Chondrocyte (in vitro differentiated cells): ENCODE measurements at places on chromosomes 2 and 18. TPM values are rescaled to one million over a fixed set of nuclear protein-coding genes. Genes with fewer than 3 reads are reported as not detected.

ZSWIM2 gene
- not detected in 3 replicates for total RNA-seq

PSMA8 gene
- not detected in 3 replicates for total RNA-seq

STARD6 gene
- not detected in 3 replicates for total RNA-seq

ZNF804A gene
- not detected in 3 replicates for total RNA-seq

TDRD15 gene
- 0.07 to 0.12 TPM (median 0.10 TPM) in 3 replicates for total RNA-seq

EIF2AK2 gene
- total RNA-seq, result 46.4 to 57.5 TPM (median 50.4 TPM) in 3 replicates

VIL1 gene
- not detected in 3 replicates for total RNA-seq

NEB gene
- 1.0 to 2.2 TPM (median 2.2 TPM) in 3 replicates for total RNA-seq

TUBA4B gene
- not detected in 3 replicates for total RNA-seq

CFAP53 gene
- 0.17 to 0.26 TPM in 2 of 3 replicates, not detected in the other for total RNA-seq

DNA sequence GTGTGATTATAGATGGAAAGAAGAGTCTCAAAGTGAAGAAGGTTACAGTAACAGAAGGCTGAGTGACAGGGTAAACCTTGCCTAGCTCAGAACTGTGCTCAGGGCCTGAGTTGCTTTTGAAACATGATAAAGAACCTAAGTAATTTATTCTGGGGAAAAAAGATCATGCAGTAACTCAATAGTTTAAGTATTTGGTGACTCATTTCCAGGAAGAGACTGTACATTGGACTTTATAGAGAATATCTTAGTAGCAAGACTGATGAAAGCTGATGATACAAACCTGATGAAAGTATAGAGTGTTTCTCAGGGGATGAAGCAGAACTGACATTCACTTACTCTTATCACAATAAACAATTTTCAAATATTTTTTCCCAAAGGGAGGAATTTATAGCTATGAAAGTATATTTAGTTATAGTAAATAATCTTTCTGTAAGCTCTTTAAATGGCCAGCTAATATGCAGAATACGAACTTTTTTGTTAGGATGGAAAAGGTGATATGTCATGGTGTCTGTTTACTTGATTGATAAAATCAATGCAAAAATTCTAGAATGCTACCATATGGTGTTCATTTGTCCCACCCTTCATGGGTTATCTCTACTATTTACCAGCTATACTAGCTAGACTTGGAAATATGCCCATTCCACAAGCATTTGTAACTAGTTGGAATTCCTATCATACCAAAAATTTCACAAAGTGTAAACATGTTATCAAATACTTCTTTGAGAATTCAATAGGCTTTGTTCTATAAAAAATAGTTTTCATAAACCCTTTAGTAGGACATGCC lies 1265.5 kb upstream of the ACVR2A start:
- H3K4me3 ChIP-seq, result no peak overlapping the region
- peaks cover 13% of the 10 kb centered on the region for H3K4me1 ChIP-seq
- H3K36me3 ChIP-seq, result no peaks in the 10 kb centered on the region
- peak overlapping the region; percentile 80 for H3K27ac ChIP-seq
- DNase-seq, result no peak

GRCh38 chr2:111984213-111984604 lies 70.9 kb upstream of the TMEM87B start:
- H3K4me3 ChIP-seq, result no peak overlapping the region
- peaks cover 8% of the 10 kb centered on the region for H3K36me3 ChIP-seq
- H3K27me3 ChIP-seq, result no peaks in the 10 kb centered on the region
- no peak overlapping the region for H3K27ac ChIP-seq
- DNase-seq, result no peak

- peaks cover 24% of the 10 kb centered on the region for H3K4me1 ChIP-seq
- DNase-seq, result no peak
- no peaks in the 10 kb centered on the region for H3K36me3 ChIP-seq
- no peaks in the 10 kb centered on the region for H3K27me3 ChIP-seq
- no peak overlapping the region for H3K27ac ChIP-seq
Observed at GRCh38 chr2:202187570-202187969, 50.8 kb downstream of the SUMO1 start.

GRCh38 chr2:23627236-23628009 lies 242.4 kb downstream of the KLHL29 start:
- no peak overlapping the region for H3K4me3 ChIP-seq
- peaks cover 2% of the 10 kb centered on the region for H3K4me1 ChIP-seq
- peak; percentile 68 for DNase-seq

DNA sequence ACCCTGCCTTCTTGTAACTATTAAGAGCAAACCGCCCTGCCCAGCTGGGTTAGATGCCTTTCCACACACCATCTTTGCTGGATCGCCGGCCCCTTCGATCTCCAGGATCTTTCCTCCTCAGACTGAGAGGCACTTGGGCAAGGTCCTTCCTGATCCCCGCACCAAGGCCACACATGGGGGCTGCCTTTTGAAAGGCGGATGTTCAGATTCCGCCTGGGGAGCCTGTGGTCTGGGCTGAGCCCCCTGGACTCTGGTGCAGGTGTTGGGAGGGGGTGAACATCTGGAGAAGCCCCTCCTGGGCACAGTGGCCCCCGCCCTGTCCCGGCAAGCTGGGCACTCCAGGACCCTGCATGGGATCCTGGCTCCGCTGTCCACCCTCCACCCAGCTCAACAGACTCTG lies 135.4 kb upstream of the HDAC4 start:
- peaks cover 1% of the 10 kb centered on the region for H3K36me3 ChIP-seq
- H3K27ac ChIP-seq, result no peak overlapping the region
- DNase-seq, result peak; percentile 91
- H3K27me3 ChIP-seq, result peaks cover 9% of the 10 kb centered on the region
- no peaks in the 10 kb centered on the region for H3K4me1 ChIP-seq

DNA sequence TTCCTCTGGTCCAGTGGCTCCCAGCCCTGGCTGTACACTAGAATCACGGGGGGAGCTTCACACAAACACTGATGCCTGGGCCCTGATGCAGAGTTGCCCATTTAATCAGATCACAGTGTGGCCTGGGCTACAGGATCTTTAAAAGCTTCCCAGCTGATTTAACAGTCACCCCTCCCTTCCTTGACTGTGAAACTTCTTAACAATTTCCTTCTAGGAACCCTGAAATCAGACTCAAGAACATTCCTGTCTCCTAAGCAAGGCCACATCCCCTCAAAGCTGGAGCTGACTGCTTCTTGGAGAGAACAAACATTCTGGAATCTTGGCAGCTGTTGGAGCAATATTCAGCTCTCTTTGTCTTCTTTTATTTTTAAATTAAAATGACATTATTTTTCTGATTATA lies 88.7 kb downstream of the ADD2 start:
- H3K4me1 ChIP-seq, result no peaks in the 10 kb centered on the region
- no peaks in the 10 kb centered on the region for H3K36me3 ChIP-seq
- no peak overlapping the region for H3K27ac ChIP-seq

GRCh38 chr2:123906361-123906760 lies 118.7 kb upstream of the CNTNAP5 start:
- no peaks in the 10 kb centered on the region for H3K36me3 ChIP-seq
- H3K4me3 ChIP-seq, result no peak overlapping the region
- H3K27me3 ChIP-seq, result no peaks in the 10 kb centered on the region
- DNase-seq, result no peak
- H3K4me1 ChIP-seq, result no peaks in the 10 kb centered on the region

DNA sequence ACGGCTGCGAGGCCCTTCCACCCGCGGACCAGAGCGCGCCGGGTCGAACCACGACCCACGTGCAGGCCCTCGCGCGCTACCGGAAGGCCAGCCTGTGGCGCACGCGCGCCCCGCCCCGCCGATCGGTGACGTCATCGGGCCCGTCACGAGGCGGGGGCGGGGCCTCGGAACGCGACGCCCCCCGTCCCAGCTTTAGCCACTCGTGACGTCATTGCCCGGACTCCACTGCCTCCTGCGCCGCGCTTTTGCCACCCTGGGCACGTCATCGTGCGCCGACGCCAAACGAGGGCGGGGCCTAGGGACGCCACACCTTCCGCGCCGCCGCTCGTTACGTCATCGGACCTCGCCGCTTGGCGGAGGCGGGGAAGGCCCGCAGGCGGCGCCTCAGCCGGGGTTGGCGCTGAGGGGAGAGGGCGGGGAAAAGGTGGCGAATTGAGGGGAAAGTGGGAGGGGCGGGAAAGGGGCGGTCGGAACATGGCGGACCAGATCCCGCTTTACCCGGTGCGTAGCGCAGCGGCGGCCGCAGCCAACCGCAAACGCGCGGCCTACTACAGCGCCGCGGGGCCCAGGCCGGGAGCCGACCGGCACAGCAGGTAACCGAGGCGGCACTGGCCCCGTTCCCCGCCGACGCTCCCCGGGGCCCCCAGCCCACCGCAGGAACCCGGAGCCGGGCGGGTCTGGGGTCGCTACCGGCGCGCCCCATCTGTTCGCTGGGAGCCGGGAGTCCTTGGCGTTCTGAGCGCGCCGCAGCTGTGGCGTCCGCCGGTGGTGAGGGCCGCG lies at the start of gene ATP9B:
ATP9B (plus strand) TSS at position 458 of the 780 bp plus-strand sequence; CDS start at position 475, 17 bp downstream.
- H3K4me1 ChIP-seq, result peaks cover 16% of the 10 kb centered on the region
- peak; percentile 99 for DNase-seq
- peaks cover 2% of the 10 kb centered on the region for H3K27me3 ChIP-seq
- no peaks in the 10 kb centered on the region for H3K36me3 ChIP-seq
- H3K27ac ChIP-seq, result peak within 1 kb of the TSS; percentile 91

- peaks cover 6% of the 10 kb centered on the region for H3K4me1 ChIP-seq
- no peaks in the 10 kb centered on the region for H3K27me3 ChIP-seq
- no peak overlapping the region for H3K4me3 ChIP-seq
Observed at GRCh38 chr18:41396861-41397260, 558.2 kb upstream of the PIK3C3 start.

- H3K36me3 ChIP-seq, result no peaks in the 10 kb centered on the region
- DNase-seq, result no peak
- no peak overlapping the region for H3K27ac ChIP-seq
- no peak overlapping the region for H3K4me3 ChIP-seq
Observed at GRCh38 chr18:36724169-36724568, 104.6 kb downstream of the TPGS2 start.

DNA sequence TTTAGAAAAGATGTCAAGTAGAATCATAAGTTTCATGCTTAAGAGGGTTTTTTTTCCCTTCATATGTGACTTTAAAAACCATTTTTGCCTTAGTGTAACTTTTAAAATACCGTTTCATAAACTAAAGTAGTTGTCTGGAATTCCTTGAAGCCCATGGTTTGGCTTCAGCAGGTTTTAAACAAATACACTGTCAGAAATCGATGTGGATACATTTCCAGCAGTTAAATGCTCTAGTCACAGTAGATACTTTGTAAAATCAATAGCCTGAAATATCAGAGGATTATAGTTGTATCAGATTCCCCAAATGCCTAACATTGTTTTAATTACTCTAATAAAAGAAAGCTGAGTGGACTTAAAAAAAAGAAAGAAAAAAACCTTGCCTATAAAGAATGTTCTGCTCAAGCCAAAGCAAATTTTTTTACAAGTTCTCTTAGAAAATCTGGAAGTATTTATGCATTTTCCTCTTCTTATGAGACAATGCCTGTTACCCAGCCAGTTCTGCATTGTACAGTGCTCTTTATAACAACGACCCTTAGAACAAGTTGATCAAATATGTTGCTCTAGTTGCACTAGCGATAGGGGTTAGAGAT lies 260.5 kb downstream of the LTBP1 start:
- DNase-seq, result no peak
- no peak overlapping the region for H3K4me3 ChIP-seq
- H3K27ac ChIP-seq, result peak overlapping the region; percentile 70
- no peaks in the 10 kb centered on the region for H3K27me3 ChIP-seq
- H3K4me1 ChIP-seq, result peaks cover 72% of the 10 kb centered on the region

DNA sequence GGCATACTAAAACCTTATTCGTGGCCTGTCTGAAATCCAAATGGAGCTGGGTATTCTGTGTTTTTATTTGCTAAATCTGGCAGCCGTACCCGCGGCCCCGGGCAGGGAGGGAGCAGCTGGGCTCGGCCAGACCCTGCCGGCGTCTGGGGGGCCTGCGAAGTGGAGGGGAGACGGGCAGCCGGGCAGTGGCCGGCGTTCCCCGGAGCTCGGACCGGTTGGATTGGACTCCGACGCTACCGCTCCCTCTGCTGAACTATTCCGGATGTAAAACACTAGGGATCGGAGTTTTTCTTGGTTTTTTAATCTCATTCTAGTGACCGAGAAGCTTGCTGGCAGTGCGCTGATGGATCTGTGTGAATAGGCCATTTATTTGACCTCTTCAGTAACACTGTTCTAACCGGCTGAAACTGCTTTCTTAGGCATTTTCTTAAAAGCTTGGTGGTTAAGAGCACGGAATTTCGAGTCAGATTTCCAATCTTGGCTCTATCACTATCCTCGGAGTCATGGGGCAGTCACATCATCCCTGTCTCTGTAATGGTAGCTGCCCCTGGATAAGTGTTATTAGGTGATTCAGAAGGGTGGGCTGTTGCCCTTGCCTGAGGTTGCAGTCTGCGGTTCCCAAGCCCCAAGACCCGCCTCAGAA lies 694 bp downstream of the UNC50 start:
- H3K4me3 ChIP-seq, result peak overlapping the region; percentile 85
- DNase-seq, result no peak
- H3K27ac ChIP-seq, result peak overlapping the region; percentile 96
- H3K36me3 ChIP-seq, result peaks cover 18% of the 10 kb centered on the region

- no peaks in the 10 kb centered on the region for H3K36me3 ChIP-seq
- H3K4me1 ChIP-seq, result no peaks in the 10 kb centered on the region
- no peaks in the 10 kb centered on the region for H3K27me3 ChIP-seq
- DNase-seq, result no peak
Observed at GRCh38 chr18:72612894-72613533, 68.9 kb upstream of the CBLN2 start.

- no peak overlapping the region for H3K4me3 ChIP-seq
- DNase-seq, result peak; percentile 87
- H3K27me3 ChIP-seq, result no peaks in the 10 kb centered on the region
- H3K36me3 ChIP-seq, result peaks cover 44% of the 10 kb centered on the region
- H3K4me1 ChIP-seq, result no peaks in the 10 kb centered on the region
- no peak overlapping the region for H3K27ac ChIP-seq
Observed at GRCh38 chr18:79898952-79899608, 52.4 kb downstream of the SLC66A2 start.

DNA sequence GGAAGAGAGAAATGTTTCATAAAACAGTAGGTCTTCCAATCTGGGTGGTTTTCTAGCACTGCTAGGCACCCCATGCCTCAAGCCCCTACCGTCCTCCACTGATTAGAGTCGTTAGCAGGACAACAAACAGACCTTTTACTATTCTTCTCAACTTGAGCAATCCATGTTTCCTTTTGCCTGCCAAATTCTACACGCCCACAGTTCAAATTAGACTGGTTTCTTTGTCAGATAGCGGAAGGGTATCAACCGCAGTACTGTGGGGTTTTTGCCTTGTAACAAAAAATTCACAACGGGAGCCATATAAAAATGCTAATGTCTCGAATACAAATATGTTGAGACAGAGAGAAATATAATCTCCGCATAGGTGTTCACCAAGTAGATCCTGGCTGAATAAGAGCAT lies 59.9 kb downstream of the VIT start:
- H3K36me3 ChIP-seq, result no peaks in the 10 kb centered on the region
- no peak for DNase-seq
- no peaks in the 10 kb centered on the region for H3K27me3 ChIP-seq
- H3K4me3 ChIP-seq, result no peak overlapping the region

GRCh38 chr2:67032076-67032475 lies 365.1 kb upstream of the ETAA1 start:
- DNase-seq, result no peak
- H3K4me3 ChIP-seq, result no peak overlapping the region
- no peak overlapping the region for H3K27ac ChIP-seq
